ENCODE measurements at places on chromosomes 13 and 19.

DNA sequence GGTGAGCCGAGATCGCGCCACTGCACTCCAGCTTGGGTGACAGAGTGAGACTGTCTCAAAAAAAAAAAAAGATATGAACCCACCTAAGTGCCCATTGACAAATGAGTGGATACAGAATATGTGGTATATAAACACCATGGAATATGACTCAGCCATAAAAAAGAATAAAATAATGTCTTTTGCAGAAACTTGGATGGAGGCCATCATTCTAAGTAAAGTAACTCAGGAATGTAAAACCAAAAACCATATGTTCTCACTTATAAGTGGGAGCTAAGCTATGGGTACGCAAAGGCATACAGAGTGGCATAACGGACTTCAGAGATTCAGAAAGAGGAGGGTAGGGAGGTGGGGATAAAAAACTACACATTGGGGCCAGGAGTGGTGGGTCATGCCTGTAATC lies 29.5 kb downstream of the PLA2G4C start:
- DNase-seq: peak; percentile 65

- DNase-seq: no peak
These were observed 7.1 kb downstream of the LATS2 start for GRCh38 chr13:21054313-21054712.

DNA sequence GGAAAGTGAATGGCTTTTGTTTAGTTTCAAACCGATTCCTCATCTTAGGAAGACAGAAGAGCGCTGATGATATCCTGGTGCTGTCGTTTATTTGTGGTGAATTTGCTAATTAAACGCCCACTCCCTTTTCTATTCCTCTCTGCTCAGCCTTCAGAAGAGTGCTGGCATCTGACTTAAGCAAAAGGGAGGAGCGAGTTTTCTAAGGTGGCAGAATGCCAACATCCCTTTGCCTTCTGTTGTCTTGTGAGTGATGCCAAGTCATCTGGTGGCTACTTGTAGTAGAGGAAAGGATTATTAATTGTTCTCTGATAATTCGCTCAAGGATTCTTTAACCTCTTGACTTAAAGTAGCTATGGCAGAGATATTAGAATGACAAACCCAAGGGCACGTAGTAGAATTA lies 68.1 kb downstream of the ERCC5 start:
- peak; percentile 49 for DNase-seq

DNA sequence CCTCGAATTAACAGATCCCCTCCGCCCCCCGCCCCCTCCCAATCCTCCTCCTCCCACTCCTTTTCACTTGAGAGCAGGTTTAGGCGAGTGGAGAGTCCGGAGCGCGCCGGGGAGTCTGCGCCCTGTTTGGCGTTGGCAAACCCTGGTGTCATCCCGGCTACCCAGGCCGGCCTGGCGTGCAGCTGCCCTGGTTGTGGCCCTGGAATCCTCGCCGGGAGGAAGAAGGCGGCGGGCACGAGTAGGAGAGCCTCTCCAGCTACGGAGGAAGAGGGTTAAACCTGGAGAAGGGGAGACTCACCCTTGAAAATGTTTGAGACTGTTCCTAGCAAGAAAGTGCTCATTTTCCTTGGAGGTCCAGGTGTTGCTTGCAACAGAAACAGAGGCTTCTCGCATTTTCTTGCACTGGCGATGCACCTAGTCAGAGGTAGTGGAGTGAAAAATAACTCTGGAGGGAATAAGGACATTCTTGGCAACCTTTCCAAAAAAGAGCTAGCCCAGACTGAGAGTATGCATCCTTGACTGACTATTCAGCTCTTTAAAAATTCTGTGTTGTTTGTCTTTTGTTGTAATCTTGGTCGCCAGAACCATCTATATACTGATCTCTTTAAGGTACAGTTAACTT lies 1.3 kb upstream of the SOX21 start:
- DNase-seq: no peak

- DNase-seq: no peak
These were observed 54.3 kb downstream of the MICU2 start for GRCh38 chr13:21549633-21550032.

- no peak for DNase-seq
These were observed 19.9 kb downstream of the OR7A5 start for GRCh38 chr19:14814982-14815652.

- DNase-seq: no peak
These were observed 70.2 kb upstream of the ZDHHC20 start for GRCh38 chr13:21529146-21529893.

DNA sequence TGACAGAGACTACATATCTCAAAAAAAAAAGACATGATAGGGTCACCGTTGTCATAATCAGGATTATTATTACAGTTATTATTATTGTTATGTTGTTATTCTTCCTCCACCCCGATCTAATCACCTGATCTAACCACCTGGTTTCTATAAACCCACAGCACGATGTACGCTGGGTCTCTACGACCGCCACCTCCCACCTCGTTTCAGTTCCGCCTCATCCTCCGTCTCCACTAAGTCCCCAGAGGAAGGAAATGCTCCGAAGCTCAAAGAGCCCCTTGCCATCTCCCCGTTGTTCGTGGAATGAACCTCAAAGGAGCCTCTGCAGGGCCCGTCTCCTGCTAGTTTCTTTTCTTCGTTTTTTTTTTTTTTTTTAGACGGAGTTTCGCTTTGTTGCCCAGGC lies 15.9 kb upstream of the MEIS3 start:
- DNase-seq: no peak

DNA sequence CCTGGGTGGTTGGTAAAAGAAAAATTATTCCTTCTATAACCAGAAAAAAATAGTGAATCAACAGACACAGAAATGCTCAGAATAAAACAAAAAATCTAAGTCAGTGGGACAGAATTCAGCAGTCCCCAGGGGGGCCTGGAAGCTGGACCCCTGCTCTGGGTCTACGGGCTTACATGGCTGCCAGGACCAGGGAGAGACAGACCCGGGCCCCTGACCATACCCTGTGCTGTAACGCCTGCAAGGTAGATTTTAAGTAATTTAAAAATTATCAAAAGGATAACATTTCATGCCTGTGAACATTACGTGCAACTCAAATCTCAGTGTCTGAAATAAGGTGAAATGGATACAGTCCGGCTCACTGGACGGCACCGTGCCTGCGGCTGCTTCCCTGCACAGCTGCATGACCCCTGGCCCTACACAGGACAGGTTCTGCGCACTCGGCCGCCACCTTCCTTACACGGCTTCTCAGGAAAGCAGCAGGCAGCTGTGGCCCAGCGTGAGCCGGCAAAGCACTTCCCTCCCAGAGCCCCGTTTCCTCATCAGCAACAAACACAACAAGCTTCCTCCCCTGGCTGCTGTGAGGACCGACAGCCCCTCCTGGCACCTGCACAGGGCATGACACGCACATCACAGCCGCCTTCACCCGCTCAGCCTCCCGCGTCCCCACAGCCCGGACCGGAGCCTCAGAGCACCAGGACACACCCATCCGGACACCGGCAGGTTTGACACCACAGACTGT lies 22.2 kb downstream of the RASA3 start:
- DNase-seq: no peak

- peak; percentile 29 for DNase-seq
These were observed 20.3 kb upstream of the TMTC4 start for GRCh38 chr13:100694722-100695508.

GRCh38 chr19:3125900-3126524 lies 9.8 kb upstream of the GNA15 start:
- peak; percentile 29 for DNase-seq

- DNase-seq: peak; percentile 56
These were observed 713 bp downstream of the KRI1 start for GRCh38 chr19:10565028-10565566.

- no peak for DNase-seq
These were observed 2.7 kb upstream of the PLA2G4C start for GRCh38 chr19:48113190-48113917.

DNA sequence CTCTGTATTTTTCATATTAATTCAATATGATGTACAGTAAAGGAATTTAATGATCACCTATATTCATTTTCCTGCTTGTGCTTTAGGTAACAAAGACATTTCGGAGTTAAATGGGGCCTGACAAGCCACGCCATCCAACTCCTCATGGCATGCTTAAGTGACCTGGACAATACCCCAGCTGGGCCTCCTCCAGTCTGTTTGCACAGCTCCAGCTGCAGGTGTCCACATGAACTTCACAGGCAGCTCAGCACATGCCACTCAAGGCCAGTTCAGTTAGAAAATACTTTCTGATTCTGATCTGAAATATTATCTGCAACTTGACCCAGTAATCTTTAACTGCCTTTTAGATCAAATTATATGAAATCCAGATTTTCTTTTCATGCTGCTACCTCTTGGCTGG lies 89.6 kb upstream of the SLC15A1 start:
- DNase-seq: no peak

DNA sequence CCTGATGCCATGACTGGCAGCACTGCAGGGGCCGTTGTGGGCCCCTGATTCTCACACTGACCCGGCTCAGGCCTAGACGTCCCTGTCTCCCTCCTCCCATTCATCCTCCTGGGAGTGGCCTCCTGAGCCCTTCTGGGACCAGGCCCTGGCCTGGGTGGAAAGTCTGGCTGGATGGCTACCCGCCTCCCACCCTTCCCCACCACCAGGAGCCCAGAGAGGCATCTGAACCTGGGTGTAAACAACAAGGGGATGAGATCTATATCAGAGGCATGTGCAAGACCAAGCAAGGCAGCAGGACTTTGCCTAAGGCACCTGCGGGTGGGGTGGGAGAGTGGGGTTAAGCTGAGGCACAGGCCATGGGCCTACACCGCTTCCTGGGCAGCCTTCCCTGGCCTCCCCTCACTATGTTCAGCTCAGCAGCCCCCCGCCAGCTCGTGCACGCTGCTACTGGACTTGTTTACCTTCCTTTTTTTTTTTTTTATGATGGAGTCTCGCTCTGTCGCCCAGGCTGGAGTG lies 22.0 kb upstream of the ASPDH start:
- DNase-seq: no peak

GRCh38 chr19:3041761-3042620 lies 12.9 kb upstream of the TLE2 start:
- DNase-seq: no peak

- no peak for DNase-seq
These were observed 35.3 kb downstream of the BICRA start for GRCh38 chr19:47644199-47644598.

- no peak for DNase-seq
These were observed 110.9 kb downstream of the HS6ST3 start for GRCh38 chr13:96200810-96201209.

- peak; percentile 87 for DNase-seq
These were observed 563.5 kb upstream of the SLITRK1 start for GRCh38 chr13:84445776-84446175.

DNA sequence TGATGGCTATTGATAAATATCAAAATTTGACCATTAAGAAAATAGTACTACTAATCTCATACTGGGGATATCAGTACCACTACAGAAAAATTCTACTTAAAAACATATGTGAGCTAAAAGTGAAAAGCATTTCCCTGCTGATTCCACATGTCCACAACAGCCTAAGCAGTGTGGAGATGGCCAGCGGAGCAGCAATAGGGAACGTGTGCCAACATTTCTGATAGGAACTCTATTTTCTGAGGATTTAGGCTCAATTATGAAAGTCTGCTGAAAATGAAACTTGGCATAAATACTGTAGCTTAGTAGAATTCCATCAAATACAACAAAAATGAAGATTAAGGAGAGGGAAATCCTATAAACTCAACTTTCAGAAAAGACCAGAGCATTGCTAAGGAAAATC lies 311.6 kb downstream of the ENOX1 start:
- DNase-seq: no peak

- DNase-seq: no peak
These were observed 18.9 kb downstream of the SPINT2 start for GRCh38 chr19:38283271-38283670.

DNA sequence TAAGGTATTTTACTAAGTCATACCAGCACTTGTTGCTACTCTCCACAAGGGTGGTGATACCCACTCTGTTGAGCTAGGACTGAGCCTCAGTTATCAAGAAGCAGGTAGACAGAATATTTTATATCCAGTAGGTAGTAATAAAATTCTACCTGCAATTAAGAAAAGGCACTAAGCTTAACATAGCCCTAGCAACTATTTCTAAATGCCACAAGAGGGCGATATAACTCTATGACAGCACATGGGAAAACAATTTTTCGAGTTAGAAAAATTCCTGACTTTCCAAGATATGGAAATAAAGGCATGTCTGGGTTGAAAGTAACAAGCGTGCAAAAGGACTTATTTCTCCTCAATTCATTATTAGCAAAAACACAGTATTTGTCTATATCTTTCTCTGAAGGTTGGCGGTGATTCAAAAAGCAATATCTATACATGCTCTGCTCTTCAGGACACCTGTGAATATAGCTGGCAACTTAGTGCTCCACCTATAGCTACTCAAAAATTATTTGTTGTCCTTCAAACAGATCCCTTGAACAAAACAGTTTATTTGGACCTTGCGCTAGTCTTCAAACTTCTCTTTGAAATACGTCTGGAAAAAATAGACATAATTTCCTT lies 14.7 kb downstream of the CCDC169 start:
- DNase-seq: peak; percentile 56

DNA sequence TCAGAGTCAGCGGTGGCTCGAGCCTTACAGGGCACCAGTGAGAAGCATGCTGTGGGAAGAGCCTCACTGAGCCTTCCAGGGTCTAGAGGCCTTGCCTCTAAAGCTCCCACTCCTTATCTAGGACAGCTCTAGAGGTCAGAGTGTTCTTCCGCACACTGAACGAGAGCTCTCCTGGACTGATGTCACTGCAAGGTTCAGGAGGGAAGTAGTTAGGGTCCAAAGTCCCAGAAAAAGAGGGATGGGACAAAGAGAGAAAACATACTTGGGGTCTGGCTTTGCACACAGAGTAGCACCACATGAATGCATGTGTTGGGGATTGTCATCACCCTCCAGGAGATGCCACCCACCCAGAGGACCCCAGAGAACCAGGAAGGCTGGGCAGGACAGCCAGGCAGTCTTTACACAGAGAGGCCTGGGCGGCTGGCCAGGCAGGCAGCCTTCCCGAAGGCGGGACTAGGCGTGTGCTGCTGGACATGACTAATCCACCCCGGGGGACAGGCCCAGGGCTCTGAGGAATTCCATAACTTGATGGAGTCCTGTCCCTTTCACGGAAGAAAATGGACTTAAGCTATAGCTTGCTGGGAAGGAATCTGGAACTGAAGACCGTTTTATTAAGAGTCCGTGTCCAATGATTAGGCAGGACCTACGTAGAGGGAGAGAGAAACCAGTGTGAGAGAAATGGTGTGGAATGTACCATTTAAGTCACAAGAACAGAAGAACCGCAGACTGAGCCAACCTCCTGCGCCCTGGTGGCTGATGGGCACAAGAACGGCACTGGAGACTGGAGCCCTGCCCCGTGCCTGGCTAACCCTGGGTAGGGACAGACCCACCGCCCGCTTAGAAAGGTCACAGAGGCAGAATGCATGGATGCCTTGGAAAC lies 16.6 kb upstream of the EPHX3 start:
- peak; percentile 98 for DNase-seq

- DNase-seq: no peak
These were observed 379.9 kb upstream of the PCDH20 start for GRCh38 chr13:61795580-61795979.

GRCh38 chr13:108044954-108045353 lies 170.4 kb downstream of the LIG4 start:
- no peak for DNase-seq

GRCh38 chr13:39913339-39913738 lies 257.9 kb downstream of the COG6 start:
- DNase-seq: no peak

All from fibroblast of skin of scalp (primary cell).